GM13976 (cell line): ENCODE measurements at places on chromosomes 1 and 21.

GRCh38 chr1:143680304-143680703 is 291.5 kb downstream of the FAM72C start:
- DNase-seq = no peak

GRCh38 chr21:24423546-24423945 is 1183.7 kb downstream of the MRPL39 start:
- DNase-seq = no peak

DNA sequence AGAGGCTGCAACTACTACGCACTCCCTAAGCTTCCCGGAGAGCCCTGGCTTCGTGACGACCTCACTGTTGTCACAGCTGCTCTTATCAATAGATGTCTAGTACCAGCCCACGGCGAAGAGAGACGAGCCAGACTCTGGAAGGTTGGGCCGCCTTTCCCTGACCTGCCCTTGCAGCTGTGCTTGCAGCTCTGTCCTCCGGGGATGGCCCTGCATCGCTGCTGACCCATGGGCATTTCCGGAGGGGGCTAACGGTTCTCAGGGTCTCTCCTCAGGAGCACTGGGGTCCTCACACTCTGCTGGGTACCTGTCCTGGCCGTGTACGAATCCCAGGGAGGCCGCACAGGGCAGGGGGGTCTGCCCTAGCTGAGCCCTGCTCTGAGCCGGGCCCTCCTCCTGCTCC is 93.8 kb upstream of the COL6A1 start:
- DNase-seq = no peak

DNA sequence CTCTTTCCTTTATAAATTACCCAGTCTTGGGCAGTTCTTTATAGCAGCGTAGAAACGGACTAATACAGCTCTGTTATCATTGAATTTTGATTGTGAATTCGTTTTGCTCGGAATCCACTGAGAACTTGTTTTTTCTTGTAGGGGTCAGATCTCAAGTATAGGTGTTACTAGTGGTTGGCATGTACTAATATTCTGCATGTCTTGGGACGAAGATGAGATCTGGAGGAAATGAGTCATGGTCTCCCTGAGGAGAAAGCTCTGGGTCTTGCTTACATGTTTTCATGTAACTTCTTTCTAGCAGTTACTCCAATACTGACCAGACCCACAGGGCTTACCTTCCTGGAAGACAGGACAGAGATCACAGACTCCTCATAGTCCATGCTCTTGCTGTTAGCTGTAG is 30.3 kb downstream of the ZSCAN20 start:
- no peak for DNase-seq

GRCh38 chr1:178529364-178530036 is 16.6 kb downstream of the TEX35 start:
- DNase-seq = no peak

- no peak for DNase-seq
Observed at GRCh38 chr21:37032877-37033471, 26.5 kb downstream of the RIPPLY3 start.

- no peak for DNase-seq
Observed at GRCh38 chr1:5997316-5997715, 5.1 kb upstream of the NPHP4 start.

DNA sequence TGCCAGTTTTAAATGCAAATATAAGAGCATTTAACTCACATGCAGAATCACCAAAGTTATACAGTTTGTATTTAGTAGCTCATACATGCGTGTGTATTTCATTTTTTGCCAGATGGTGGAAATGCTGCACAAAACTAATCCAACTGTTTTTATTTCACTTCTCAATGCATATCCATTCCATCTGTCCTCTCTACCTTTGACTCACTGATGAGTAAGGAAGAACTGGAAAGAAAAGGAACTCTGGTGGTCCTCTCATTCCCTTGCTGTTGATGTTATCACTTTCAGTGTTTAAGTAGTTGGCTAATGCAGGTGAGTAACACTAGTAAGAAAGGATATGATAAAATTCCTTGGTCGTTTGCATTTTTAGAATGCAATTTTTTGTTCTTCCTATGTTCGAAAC is 5.7 kb upstream of the SLC1A7 start:
- no peak for DNase-seq

DNA sequence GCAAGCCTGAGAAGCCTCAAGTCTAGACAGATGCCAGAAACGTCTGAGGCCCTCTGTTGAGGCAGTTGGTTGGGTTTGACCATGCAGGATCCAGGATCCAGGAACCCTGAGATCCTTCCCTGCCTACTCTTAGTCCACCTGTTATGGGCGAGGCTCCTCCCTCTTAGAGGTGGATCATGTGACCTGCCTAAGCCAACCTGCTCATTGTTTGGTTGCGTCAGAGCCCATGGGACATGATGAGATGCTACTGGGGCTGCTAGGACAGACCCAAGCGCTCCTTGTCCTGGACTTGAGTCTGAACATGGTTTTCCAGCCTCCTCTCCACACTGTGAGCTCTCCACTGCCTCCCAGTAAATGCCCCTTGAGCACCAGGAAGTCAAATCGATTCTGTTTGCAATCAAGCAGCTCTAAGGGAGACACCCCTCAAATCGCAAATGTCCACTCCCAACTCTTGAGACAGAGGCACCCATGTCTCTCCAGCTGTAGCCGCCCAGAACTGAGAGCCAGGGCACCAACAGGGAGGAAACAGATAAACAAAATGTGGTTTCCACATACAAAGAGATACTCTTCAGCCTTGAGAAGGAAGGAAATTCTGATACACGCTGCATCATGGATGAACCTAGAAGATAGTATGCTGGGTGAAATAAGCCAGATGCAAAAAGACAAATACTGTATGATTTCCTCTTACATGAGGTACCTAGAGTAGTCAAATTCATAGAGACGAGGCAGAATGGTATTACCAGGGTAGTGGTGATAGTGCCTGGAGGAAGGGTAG is 31.7 kb upstream of the WNT4 start:
- DNase-seq = no peak

DNA sequence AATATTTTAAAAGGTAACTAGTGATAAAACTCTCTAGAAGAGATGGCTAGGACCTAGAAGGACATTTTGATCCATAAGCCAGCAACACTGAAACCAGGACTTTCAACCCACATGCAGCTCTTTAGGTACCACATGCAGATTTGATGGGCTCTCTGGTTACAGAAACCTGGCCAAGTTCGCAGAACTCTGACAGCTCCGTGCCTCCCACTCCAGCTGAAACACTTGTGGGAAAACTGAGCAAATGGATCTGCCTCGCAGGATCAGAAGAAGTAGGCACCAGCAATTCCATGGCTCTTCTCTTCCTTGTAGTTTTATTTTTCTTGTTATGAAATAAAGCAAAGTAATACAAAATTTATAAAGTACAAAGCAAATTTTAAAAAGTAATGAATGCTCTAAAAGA is 58.5 kb downstream of the ST6GALNAC5 start:
- DNase-seq = no peak

DNA sequence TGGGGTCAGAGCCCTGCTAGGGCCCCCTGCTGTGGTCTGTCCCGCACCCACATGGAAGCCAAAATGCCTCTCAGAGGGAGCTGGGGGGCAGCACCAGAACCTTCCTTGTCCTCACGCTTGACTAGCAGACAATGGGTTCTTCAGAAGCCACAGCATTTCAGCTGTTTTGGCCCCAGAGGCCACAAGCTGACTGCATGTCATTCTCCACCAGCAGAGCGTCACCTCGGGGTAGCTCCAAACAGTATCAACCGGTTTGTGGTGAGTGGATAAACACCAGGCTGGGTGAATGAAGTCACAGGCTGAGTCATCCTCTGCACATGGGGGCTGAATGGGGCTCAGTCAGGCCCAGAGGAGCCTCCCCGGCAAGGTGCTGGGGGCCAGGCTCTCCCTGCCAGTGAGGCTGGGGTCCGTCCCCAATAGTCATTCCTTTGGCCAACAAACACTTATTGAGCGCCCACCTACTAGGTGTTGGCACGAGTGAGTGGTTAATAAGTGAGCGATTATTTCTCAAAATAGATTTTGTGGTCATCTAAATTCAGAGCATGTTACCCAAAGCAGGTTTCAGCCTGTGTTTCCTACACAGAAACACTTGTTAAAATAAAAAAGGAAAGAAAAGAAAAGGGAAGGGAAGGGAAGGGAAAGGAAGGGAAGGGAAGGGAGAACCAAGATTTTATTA is 9.1 kb downstream of the OLIG1 start:
- DNase-seq = peak; percentile 87

GRCh38 chr21:42055425-42055824 is 15.7 kb upstream of the UMODL1 start:
- DNase-seq = no peak

DNA sequence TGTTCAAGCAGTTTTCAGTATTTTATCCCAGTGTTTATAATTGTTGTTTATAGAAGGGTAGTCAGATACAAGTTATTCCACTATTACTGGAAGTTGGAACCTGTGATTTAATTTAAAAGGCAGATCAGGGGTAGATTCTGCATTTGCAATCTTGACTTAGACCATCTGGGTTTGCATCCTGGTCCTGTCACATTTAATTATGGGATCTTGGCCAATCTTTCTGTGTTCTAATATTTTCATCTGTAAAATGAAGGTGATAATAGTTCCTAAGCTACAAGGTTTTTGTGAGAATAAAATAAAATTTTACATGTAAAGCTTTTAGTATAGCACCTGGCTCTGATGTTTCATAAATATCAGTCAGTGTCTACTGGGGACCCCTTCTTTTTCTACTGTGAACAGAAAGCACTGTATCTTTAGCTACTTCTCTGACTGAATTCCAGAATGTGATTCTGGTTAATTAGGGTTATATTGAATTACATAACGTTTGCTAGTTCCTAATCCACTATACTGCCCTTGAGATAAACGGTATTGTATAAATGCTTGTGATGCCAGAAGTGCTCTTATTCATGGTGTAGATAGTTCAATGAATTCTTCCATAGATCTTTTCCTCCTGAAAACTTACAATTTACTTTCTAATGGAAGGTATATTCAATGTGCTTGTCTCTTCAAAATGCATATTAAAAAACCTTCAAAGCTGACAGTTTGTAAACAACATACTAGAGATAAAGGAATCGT is 131.0 kb downstream of the KCNK1 start:
- DNase-seq = no peak

DNA sequence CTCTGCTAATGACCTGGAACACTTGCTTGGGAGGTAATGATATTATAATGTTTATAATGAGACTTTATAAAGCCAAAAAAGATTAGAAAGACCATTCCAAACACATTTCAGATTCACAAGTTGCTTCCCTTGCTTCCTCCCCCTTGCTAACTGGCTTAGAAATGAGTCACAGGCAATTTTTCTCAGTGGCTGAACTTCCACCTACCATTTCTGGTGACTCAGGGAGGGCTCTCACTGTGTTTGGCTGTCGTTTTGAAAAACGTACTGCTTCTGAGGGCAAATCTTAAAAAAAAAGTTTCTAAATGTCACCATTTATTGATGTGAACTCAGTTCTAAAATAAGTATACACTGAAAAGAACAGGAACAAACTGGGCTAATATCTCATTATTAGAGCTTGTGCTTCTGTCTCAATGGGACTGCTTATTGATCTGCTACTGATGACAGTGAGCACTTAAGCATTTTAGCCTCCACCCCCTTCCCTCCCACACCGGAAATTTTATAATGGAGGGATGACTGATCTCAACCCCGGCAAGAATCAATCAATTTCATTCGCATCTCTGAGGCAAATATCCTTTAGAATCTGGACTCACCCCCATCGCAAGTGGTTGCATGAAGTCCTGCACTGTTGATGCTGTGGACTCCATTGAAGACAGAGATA is 278.3 kb downstream of the KCTD3 start:
- DNase-seq = no peak

- DNase-seq = no peak
Observed at GRCh38 chr1:83555871-83556270, 443.1 kb downstream of the TTLL7 start.

- DNase-seq = no peak
Observed at GRCh38 chr1:214198571-214198970, 82.4 kb upstream of the SMYD2 start.

DNA sequence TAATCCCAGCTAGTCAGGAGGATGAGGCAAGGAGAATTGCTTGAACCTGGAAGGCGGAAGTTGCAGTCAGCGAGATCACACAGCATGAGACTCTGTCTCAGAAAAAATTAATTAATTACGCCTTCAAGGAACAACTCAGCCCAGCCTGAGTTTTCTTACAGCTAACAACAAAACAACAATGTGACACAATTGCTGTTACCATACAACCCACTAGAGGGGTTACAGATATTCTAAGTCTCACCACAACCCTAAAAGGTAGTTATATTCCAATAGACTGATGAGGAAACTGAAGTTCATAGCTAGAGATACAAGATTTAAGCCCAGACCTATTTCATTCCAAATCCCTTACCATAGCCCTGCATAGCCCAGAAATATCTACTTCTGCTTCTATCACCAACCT is 2.9 kb upstream of the LRRC8C start:
- DNase-seq = no peak

GRCh38 chr21:21385404-21385803 is 387.2 kb downstream of the NCAM2 start:
- no peak for DNase-seq

GRCh38 chr1:39701049-39701439 is 9.8 kb upstream of the HPCAL4 start:
- DNase-seq = no peak

- DNase-seq = no peak
Observed at GRCh38 chr1:163652441-163652840, 330.7 kb downstream of the NUF2 start.

GRCh38 chr1:203556047-203556851 is 62.3 kb downstream of the OPTC start:
- peak; percentile 44 for DNase-seq

DNA sequence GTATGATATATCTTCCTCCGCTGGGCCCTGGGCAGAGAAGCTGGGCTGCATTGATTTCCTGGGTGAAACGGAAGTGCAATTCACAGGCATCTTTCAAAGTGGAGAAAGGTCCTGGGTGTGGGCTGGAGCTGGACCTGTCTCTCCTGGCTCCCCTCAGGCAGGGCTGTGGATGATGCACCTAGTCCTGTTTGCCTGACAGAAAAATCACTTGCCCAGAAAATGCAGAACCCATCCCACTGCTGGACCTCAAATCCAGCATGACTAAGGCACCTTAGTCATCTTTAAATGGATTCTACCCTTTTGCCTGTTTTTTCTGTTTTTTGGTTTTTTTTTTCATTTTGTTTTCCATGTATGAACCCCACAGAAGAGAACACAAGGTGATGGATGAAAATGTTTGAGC is 49.7 kb downstream of the MYSM1 start:
- no peak for DNase-seq

- no peak for DNase-seq
Observed at GRCh38 chr21:38282921-38283320, 26.1 kb downstream of the KCNJ15 start.
